ENCODE measurements at places on chromosomes 4 and X.

DNA sequence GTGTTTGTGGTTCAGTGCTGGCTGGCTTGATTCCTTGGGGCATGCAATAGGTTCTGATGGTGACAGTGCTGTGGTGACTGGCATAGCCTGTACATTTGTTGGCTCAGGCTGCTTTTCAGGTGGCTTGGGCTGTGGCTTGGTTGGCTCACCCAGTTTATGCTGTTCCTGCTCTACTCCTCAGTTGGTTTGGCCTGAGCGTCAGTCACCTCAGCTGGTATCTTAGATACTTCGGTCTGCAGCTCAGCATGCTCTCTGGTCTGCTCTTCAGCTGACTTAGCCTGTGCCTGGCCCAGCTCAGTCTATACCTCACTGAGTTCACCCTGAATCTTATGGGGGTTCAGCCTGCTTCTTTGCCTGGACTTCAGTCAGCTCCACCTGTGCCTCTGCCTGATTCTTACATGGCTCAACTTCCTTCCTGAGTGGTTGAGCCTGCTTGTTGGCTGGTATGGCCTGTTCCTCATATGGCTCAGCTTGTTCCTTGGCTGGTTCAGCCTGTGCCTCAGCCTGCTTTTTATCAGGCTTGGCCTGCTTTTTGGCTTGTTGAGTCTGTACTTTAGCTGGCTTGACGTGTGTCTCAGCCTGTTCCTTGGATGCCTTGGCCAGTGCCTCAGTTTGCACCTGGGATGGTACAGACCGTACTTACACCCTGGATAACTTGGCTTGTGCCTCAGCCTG lies 170.6 kb downstream of the MSN start:
- no peak for DNase-seq

DNA sequence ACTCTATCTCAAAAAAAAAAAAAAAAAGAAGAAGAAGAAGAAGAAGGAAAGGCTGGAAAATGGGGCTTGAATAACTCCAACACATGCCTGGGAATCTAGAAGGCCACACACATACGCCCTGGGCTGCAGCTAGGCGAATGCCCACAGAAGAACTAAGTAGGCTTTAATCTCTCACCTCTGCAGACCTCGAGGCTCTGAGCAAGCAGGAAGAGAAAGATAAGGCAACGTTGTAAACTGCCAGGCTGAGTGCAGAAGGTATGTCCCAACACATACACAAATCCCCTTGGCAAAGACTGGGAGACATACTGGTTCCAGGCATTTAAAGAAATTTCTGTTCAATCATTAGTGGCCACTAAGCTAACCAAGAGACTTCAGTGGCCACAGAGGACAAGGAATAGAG lies 18.4 kb downstream of the SLC38A5 start:
- no peak for DNase-seq

DNA sequence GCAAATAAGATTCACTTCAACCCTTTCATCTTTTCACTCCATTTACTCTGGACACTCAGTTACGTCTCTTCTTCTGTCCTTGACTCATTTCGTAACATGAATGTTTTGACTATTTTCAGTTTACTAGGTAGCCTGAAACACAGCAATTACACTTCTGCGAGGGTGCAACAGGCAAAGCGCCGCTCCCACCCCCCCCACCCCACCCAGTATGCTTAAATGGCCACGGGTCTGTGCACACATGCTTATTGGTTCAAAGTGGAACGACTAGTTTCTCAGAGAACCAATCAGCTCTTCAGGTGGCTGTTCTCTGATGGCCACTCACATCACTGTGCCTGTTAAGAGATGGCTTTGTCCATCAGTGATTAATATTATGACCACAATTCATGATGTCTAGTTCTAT lies 3.5 kb downstream of the BEND4 start:
- no peak for DNase-seq

GRCh38 chr4:55635741-55636655 lies at the start of gene NMU:
TSS of gene NMU (minus strand) at chr4:55636298. CDS start at chr4:55636192, 106 bp downstream.
- peak; percentile 5 for DNase-seq

DNA sequence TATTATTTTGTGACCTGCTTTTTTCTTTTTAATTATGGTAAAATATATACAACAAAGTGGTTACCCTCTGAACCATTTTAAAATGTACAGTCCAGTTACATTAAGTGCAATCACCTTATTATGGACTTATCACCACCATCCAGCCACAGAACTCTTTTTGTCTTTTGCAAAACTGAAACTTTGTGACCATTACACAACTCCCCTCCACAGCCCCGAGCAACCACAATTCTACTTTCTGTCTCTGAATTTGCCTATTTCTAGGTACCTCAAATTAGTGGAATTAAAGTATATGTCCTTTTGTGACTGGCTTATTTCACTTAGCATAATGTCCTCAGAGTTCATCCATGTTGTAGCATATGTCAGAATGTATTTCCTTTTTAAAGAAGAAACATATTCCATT lies 39.3 kb upstream of the WWC2 start:
- DNase-seq = no peak

DNA sequence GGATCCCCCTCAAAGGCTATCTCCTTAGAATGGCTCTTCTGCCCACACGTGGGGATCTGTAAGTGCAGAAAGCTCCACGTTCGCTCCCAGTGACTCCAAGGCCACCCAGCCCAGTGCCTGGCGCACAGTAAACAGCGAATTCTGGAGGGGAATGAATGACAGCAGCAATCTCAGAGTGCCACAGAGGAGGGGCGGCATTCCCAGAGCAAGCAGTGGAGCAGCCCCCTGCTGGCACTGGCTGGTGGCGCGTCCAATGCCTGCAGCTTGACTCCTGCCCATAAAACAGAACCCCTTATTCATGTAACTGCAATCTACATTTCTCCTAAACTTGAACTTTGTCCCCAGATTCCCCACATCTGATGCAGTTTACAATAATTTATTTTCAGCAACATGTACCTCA lies 6.9 kb upstream of the HELT start:
- peak; percentile 46 for DNase-seq

DNA sequence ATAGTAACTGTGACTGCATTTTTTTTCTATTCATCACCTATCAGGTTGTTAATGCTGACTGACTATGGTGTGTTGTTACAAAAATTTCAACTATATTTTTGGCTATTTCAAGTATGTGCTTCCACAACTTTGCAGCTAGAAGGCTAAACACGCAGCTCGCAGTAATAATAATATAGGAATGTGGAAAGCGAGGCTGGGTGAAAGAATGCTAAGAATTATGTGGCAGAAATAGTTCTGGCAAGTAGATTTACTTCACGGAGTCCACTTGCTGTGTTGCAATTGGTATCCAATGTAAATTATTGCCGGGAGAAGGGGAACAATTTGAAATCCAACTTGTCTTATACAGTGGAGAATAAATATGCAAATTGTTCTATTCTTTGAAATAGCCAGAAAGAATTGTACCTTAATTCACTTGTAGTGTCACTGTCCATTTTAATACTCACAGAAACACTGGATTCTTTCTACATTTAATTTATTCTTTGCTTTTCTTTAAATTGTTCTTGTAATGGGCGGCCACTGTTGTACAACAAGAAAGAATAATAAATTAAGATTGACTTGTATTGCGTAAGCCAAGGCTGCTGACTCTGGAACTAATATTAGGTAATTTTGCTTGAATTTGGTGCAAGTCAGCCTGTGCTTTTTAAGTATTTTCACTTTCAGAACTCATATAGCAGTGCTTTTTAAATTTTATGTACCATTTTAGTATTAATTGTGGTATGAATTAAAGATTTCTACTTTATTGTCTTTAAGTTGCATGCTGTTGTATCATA lies 154.9 kb downstream of the FRMPD4 start:
- peak; percentile 69 for DNase-seq

DNA sequence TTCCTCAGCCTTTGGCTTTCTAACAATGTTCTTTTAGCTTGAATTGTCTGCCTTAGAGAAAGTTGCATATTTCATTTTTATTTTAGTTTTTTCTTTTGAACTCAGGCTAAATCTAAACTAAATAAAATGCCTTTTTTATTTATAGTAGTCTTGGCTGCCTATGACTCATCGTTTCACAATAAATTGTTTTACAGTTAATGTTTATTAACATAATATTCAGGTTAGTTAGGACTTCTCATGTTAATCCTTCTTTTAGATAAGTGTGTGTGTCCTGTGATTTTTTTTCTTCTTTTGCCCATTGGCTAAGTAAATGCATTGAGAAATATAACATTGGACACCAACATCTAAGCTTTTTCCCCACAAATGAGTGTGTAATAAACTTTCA lies 1.6 kb downstream of the RP2 start:
- no peak for DNase-seq

- DNase-seq = peak; percentile 75
These were observed 339.7 kb upstream of the PCDH7 start for GRCh38 chr4:30380404-30380998.

DNA sequence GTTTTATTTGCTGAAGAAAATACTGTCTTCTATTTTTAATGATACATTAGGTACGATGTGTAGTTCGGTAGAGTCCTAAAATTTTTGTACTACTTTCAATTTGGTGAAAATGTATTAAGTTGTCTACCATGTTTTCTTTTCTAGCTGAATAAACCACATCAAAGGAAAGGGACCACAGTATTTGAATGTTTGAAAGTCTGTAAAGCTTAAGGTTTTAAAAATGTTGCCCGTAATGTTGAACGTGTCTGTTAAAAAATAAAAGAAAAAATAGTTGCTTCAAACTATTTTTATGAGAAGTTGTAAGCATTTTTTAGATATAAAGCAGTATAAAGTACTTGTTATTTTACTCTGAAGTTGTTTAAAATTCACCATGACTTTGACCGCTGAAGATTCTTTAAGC lies 3.2 kb downstream of the CDKN2AIP start:
- DNase-seq = no peak

- peak; percentile 67 for DNase-seq
These were observed 196.4 kb upstream of the MAGEB18 start for GRCh38 chrX:25941559-25942250.

DNA sequence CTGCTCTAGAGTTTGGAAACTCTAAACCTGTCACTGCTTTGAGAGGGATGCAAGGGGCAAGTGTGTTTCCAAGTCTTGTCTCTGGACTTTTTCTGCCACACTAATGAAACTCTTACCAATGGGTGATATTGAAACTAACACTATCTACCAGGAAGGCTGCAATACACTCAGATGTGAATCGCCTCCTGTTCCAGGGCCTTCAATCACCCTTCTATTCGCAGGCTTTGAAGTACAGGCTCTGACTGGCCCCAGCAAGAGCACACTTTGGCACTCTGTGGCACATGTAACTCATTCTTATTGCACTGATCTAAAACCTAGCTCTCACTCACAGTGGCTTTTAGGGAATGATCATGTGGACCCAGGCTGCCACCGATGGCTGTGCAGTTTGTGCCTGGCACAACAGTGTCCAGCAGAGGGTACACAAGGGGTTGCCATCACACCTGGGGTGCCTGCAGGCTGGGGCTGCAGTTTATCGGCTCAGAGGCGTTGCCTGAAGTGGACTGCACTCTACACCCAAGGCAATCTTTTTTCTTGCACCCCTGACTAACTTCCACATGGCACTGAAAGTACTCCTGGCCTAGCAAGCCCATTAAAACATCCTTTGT lies 210.8 kb downstream of the MGST2 start:
- DNase-seq = no peak

- DNase-seq = no peak
These were observed 929.7 kb downstream of the PCDH7 start for GRCh38 chr4:31649878-31650277.

- DNase-seq = peak; percentile 29
These were observed 53.7 kb downstream of the CHM start for GRCh38 chrX:85993539-85994197.

- DNase-seq = no peak
These were observed 99.3 kb downstream of the IRF2 start for GRCh38 chr4:184375027-184375426.

- DNase-seq = no peak
These were observed 31.5 kb downstream of the F8 start for GRCh38 chrX:154991039-154991438.

DNA sequence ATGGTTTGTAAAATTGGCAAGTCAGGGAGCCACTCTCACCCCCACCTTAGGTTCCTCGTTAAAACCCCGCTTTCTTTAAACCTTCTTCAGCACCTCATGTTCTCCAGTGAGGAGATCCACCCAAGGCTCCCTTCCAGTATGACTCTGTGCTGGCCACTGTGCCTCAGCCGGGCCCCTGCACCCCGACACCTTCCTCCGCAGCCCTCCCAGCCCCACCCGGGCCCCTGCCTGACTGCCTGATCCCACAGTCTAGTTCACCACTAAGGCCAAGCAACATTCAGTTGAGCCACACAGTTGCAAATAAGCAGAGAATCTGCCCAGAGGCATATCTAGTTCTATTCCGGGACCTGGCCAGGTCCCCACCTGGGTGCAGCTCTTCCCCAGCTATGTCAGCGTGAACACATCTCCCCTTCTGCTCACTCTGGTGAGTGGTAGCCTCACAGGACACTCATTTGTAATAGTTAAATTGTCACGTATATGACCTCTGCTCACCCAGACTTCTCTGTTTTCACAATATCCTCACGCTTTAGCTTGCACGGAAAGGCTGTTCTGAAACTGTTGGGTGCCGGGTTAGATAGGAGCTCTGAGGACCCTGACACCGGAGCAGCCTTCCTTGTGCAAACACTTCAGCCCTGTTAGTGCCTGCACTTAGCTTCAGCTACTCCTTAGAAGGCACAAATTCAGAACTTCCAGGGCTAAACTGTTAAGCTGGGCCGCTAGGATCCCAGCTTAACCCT lies 146.8 kb downstream of the DCTD start:
- no peak for DNase-seq

- peak; percentile 32 for DNase-seq
These were observed 14.5 kb downstream of the TBCK start for GRCh38 chr4:106301393-106302061.

DNA sequence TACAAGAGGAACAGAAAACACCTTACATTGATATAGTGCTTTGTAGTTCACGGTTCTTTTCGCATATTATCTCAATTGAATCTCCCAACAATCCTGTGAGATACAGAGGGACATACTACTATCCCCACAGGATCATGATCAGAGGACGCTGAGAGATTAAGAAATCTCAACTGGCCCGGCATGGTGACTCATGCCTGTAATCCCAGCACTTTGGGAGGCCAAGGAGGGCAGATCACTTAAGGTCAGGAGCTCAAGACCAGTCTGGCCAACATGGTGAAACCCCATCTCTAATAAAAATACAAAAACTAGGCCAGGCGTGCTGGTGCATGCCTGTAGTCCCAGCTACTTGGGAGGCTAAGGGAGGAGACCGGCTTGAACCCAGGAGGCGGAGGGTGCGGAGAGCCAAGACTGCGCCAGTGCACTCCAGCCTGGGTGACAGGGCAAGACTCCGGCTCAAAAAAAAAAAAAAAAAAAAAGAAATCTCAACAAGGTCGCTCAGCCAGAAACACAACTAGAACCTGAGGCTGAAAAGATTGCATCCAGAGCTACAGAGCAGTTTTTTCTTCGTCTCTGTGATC lies 7.4 kb downstream of the APOO start:
- DNase-seq = no peak

DNA sequence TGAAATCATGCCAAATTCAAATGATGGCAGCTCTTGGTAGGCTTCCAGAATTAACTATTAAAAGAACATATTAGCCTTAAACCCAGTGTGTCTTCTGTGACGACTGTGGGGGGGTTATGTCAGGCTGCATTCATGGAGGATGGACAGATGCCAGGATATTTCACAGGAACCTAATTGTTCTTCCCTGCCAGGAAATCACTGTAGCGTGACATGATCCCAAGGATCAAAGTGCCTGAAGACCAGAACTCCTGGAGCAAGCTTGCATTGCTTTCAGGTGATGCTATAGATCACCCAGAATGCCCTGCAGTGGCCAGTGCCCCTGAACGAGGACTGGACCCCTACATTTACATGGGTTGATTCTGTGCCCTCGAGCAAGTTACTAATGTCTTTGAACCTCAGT lies 1093.0 kb upstream of the TENM3 start:
- DNase-seq = no peak
